ENCODE measurements at places on chromosomes 7 and 10.

DNA sequence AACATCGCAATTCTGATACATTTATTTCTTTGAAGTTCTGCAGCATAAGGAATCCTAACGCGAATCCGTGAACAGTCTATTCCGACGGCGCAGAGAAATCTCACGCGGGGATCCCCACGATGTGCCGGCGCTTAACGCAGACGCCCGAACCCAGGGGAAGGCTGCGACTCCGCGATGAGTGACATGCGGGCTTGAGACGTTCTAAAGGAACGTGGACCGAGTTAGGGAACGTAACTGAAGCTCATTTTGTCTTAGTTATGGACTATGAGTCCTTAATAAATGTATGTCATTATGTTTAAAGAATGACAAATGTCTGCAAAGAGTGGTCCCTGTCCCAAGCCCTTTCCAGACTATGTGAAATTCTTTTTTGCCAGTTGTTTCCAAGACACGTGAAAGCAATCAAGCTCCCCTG, 995 bp upstream of the PARD3 start:
- DNase-seq: no peak

DNA sequence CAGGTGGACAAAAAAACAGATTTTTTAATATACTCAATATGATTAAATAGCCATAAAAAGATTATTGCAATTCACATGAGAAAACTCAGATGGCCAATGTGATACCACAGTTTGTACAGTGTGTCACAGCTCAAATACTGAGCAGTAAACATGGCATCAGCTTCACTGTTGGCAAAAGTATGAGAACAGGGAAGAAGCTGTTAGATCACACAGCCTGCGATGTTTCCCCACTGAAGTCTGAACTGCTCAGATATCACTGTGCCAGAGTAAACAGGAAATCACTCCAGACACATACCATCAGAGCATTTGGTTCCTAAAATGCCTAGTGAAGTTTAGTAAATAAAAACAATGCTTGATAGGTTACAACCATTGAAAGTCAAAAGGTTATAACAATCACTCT, 347.8 kb downstream of the ETV1 start:
- DNase-seq: no peak

DNA sequence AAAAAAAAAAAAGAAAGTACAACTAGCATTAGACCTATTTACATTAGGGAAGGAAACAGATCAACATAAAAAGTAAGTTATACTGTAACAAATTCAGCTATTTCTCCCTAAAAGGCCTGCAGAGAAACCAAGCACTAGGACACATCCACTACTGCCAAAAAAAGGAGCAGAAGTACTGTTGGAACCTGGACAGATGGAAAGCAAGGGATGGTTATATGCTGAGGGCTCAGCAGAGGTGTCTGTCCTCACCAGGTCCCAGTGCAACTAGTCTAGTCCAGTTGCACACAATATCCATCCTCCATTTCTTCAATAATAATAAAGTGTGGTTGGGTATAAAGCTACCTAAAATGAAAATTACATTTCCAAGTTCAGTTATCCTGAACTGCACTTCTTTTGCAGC, 103.2 kb upstream of the IFRD1 start:
- no peak for DNase-seq

DNA sequence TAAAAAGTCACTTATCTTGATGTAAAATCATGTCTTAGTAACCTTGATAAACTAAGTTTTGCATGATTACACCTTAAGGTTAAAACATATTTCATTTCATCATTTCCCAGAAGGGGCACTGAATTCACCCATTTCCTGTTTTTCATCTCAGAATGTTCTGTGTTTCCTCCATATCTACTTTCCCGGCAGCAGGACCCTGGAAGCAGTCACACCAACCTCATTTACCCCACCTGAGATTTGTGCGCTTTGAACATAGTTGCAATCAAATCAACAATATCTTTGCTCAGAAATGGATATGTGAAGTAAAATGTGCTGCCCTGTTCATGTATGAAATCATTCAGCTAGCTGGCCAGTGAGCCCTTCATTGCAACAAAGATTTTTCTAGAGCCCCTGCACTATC, 46.8 kb downstream of the IKZF1 start:
- DNase-seq: no peak

- DNase-seq: no peak
Observed at GRCh38 chr10:58152673-58153263, 114.9 kb downstream of the IPMK start.

GRCh38 chr7:152486968-152487367, 51.2 kb upstream of the KMT2C start:
- DNase-seq: no peak

DNA sequence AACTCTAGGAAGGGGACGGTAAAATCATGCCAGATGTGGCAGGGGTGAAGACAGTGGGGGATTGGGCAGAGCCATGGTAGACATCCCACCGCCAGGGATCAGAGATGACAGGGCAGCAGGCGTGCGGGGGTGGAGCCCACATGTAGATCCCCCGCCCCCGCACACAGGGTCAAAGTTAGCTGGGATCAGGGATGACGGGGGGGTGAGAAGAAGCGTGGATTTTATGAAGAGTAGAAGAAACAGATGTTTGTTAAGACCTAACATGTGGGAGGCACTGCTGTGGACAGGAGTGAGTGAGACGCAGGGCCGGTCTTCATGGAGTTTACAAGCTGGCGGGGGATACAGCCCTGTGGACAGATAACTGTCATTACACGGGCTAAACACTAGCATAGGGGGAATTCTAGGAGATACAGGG, 154.0 kb upstream of the KLF14 start:
- DNase-seq: no peak

DNA sequence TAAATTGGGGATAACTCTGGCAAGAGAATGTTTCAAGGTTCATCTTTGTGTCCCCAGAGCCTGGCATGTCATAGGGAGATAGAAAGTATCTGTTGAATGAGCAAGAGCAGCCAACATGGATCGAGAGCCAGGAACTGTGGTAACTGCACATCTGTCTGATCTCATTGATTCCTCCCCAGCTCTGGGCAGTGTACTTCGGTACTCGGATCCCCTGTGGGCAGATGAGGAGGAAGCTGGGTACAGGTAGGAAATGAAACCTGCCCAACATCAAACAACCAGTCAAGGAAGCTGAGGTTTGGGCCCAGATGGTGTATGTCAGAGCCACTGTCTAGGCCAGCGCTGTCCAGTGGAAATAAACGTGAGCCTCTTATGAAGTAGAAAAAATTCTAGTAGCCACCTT, 76.4 kb downstream of the GRK5 start:
- DNase-seq: no peak

DNA sequence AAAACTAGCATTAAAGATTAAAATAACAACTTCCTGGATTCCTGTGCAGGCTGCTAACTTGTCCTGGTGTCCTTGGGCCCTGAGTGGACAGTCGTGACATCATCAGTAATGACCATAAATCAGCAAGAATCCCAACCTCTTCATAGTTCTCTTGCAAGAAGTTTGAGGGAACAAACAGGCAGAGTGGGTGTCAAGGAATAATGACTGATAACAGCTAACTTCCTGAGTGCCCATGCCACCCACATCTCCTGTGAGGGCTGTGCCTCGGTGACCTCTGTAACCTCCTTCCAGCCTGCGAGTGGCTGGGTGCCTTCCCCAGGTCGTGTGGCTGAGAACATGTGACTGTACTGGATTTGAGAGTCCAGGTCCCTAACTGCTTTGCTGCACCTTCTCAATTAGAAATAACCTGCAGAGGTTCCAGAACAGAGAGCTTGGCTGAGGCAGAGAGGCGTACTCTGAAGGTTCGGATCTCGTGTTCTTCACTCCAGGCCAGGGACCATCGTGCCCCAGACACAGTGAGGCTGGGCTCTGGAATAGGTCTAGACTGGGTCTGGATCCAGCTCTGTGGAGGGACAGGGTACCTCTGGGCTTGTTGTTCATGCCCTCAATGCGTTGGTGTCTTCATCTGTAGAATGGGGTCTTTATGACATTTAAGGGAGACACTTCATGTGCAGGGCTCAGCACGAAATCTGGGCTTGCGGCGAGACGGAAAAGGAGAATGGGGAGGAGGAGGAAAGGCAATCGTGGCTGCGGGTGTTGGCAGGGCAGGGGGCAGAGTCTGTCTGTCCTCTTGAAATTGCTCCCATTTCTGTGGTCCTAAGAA, 313.1 kb upstream of the ZNF32 start:
- no peak for DNase-seq

DNA sequence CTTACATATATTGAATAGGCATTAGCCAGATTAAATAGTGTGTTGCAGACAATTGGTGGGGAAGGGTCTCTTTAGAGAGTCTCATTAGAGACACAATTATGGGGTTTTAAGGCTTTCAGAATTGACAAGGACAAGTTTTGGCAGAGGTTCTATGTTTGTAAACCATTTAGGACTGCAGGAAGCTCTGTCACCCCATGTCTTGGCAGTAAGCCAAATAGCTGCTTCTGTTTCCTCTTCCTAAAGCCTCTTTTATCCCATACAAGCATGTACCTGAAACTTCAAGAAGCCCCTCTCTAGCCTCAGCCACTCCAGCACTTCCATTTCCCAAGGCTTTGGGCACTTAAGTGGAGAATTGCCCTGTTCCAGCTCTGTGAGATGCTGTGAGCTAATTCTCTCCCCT, 21.8 kb upstream of the LRRC4 start:
- DNase-seq: no peak

GRCh38 chr10:97811958-97812357, 37.7 kb upstream of the GOLGA7B start:
- DNase-seq: no peak

GRCh38 chr7:146235195-146235594, 118.6 kb downstream of the CNTNAP2 start:
- no peak for DNase-seq

GRCh38 chr10:132470410-132471124, 67.0 kb upstream of the INPP5A start:
- no peak for DNase-seq

- DNase-seq: no peak
Observed at GRCh38 chr10:11725912-11726311, 16.3 kb upstream of the ECHDC3 start.

DNA sequence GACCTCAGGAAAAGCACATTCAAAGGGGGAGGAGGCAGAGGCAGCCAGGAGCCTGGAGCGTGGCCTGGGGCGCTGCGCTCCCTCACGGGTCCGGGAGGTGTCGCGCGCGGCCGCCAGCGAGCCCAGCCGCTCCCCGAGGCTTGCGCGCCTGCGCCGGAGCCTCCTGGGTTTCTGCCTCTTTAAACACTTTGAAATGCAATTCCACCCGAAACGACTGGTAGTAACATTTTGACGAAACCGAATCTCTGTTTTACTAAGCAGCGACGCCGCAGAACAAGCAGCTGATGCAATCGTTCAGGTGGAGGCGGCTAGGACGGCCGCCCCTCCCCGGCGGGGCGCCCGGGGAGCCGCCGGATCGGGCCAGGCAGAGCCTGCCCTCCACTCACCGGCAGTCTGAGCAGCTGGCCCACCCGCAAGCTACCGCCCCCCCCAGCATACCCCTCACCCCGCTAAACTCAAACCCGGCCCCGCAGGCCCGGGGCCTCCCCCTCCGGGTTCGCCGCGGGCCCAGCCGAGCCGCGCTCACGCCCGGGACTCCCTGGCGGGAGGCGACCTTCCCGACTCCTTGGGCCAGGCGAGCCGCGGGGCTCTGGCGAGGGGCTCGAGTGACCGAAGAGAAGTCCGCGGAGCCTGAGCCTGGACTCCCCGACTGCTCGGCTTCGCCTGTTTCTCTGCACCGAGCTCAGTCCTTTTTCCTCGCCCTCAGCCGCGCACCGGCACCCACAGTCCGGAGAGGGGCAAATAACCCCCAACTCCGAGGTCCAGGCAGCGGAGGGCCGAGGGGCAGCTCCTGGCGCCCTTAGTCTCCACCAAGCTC, 3.2 kb downstream of the MKX start:
- peak; percentile 46 for DNase-seq

- DNase-seq: no peak
Observed at GRCh38 chr7:35817930-35818329, 17.1 kb downstream of the SEPTIN7 start.

- DNase-seq: no peak
Observed at GRCh38 chr10:118768041-118768919, 13.5 kb upstream of the CACUL1 start.

DNA sequence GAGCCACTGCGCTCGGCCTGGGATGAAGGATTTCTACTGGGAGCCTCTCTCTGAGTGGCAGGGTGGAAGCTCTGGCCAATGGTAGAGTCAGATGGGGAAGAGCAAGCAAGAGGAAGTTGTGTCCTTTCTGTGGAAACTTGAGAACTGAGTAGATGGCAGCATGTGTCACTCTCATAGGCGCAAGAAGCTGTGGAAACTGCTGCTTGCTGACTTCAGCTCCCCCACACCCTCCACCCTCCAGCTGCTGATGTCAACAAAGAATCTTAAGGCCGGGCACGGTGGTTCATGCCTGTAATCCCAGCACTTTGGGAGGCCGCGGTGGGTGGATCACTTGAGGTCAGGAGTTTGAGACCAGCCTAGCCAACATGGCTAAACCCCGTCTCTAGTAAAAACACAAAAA, 39.8 kb upstream of the SRGN start:
- DNase-seq: no peak

GRCh38 chr7:41738806-41739205, 35.9 kb upstream of the INHBA start:
- DNase-seq: no peak

DNA sequence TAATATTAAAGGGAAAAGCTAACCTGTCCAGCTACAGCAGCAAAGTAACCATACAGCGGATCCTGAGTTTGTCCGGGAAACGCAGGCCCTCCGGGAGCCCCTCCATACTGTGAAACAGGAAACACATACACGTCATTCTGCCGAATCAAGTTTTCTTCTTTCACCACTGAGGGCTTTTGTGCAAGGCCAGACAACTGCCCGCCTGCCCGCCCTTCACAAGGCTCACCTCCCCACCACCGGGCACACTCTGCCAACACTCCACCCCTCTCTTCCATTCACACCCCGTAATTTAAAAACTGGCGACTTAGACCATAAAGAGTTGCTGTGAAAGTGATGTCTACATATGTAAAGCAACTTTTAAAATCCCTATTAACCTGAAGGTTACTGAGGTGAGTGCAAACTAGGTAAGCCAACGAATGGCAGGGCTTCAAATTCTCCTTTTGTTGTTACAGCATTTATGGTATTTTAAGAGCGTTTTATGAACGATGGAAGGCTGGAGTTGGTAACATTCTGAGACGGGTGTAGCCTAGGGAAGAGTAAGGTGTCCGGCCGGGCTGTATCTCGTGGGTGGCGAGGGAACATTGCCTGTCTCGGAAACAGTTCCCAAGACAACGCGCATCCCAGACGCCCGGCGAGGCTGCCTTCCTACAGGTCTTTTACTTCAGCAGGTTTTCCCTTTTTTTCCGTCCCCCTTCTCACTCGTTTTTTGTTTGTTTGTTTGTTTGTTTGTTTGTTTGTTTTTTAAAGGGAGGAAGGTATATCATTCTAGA, 817 bp downstream of the SRI start:
- DNase-seq: no peak

GRCh38 chr10:51910189-51910588, 210.8 kb upstream of the CSTF2T start:
- DNase-seq: no peak

DNA sequence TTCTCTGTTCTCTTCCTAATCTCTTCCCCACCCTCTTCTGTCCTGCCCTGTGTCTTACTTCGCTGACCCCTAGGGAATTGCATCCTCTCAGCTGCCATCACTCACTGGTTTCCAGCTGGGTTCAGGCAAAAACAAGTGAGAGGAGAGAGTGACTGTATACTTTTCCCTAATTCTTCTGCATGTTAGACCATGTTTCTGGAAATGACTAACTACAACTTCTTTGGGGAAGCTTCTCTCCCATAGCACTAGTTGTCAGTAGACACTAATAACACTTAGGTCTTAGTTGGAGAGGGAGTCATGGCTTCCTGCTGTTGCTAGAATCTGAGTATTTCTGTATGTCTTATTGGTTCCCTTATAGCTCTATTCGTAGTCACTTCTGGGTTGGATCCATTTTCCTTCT, 299.0 kb upstream of the FZD1 start:
- DNase-seq: no peak

- DNase-seq: no peak
Observed at GRCh38 chr10:12566161-12567115, 217.1 kb downstream of the CAMK1D start.
